ENCODE measurements at places on chromosomes 7 and 10.

DNA sequence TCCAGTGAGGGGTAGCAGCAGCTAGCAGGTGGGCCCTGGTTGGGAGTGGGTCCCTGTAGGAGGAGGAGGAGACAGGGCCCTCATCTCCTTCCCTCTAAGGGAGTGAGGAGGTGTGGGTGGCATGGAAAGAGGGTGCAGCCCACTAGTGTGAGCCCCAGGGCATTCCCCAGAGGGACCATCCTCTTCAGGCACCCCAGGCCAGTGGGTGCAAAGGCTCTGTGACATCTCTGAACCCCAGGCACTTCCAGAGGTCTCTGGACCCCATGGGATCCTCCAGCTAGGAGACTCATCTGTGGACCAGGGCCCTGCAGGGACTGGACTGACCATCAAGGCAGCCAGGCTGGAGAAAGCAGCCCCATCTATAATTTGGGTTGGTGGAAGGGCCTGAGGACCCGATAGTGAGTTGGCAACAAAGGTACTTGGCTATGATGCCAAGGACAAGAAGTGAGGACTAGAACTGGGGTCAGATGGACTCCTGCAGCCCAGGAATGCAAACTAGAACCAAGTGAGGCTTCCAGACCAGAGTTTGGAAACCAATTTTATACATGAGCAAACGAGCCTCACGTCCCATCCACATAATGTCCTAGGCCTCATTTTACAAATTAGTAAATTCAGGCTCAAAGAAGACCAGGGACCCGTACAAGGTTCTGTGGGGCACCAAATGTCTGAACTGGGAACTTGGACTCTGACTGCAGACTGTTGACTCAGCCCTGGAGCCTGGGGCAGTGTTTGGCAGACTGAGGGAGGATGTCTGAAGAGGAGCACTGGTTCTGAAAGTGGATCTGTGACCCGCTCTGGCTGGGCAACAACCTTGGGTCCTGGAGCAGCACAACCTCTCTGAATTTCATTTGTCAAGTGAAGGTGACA, 1.4 kb upstream of the VSTM4 start:
- no peaks in the 10 kb centered on the region for H3K36me3 ChIP-seq
- peaks cover 58% of the 10 kb centered on the region for H3K27me3 ChIP-seq
- peak; percentile 48 for DNase-seq
- H3K4me3 ChIP-seq: no peak overlapping the region
- no peak overlapping the region for H3K27ac ChIP-seq

DNA sequence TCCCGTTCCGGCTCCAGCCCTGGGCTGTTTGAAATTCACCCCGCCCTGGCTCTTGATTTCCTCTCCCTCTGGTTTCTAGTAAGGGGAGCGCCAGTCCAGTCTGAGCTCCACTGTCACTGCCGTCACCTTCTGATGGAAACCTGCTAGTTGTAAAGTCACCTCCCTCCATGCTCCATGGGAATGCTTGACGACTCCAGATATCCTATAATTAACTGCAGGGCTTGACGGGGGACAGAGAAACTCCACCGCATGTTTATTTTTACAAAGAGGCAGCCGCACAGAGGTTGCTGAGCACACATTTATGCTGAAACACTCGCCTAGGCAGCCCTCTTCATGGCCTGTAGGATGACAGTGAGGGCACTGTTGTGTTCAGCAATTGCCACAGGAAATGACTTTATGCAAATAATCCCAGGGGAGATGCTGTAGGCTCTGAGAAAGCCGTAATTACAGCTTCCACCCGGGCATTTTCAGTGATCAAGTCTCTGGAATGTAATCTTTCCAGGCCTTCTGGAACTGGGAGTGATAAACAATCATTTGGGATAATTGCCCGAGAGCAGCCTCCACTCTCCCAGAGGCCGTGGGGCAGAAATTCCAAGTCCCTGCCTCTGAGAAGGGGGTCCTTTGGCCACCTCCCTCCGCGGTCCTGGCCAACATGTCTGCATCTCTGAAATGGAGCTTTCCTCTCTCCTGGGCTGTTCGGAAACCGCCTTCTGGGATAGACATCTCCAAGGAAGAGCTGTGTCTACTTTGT, 300.5 kb downstream of the KLF6 start:
- peaks cover 5% of the 10 kb centered on the region for H3K36me3 ChIP-seq
- H3K27me3 ChIP-seq: no peaks in the 10 kb centered on the region
- H3K27ac ChIP-seq: peak overlapping the region; percentile 93
- peaks cover 34% of the 10 kb centered on the region for H3K4me1 ChIP-seq

- peaks cover 8% of the 10 kb centered on the region for H3K4me1 ChIP-seq
- H3K36me3 ChIP-seq: peaks cover 10% of the 10 kb centered on the region
- no peak overlapping the region for H3K4me3 ChIP-seq
- H3K27ac ChIP-seq: no peak overlapping the region
- DNase-seq: no peak
Observed at GRCh38 chr7:29360633-29361625, 166.4 kb downstream of the CHN2 start.

DNA sequence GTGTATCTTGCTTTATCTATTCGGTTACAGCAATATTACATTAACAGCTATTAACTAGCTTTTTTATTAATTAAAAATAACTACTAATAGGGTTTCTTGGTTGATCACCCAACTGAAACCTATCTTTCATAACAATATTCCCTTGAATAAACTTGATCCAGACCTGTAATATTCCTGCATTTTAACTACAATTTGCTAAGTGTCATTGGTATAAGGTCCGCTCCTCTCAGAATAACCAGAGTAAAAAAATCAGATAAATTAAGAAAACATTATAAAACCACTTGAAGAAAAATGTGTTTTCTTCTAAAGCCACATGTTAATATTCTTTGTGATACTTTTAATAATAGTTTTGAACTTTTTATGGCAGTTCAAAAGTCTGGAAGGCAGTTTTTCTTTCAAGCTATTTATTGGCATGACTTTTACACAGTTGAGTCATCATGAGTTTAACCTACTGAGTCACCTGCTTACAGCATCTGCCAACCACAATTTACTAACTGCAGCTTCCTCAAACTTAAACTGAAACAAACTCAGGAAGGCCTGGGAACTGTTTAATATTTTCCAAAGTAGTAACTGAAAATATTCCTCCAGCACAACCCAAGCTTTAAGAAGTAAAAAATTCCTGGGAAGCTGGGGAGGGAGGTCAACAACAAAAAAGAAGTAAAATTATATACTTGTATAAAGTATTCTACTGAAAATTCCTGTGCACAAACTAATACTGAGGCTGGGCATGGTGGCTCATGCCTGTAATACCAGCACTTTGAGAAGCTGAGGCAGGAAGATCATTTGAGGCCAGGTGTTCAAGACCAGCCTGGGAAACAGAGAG, 103.2 kb downstream of the NRBF2 start:
- H3K27ac ChIP-seq: peak overlapping the region; percentile 77
- no peak overlapping the region for H3K4me3 ChIP-seq
- no peaks in the 10 kb centered on the region for H3K36me3 ChIP-seq
- H3K4me1 ChIP-seq: peaks cover 3% of the 10 kb centered on the region
- DNase-seq: no peak
- H3K27me3 ChIP-seq: no peaks in the 10 kb centered on the region

DNA sequence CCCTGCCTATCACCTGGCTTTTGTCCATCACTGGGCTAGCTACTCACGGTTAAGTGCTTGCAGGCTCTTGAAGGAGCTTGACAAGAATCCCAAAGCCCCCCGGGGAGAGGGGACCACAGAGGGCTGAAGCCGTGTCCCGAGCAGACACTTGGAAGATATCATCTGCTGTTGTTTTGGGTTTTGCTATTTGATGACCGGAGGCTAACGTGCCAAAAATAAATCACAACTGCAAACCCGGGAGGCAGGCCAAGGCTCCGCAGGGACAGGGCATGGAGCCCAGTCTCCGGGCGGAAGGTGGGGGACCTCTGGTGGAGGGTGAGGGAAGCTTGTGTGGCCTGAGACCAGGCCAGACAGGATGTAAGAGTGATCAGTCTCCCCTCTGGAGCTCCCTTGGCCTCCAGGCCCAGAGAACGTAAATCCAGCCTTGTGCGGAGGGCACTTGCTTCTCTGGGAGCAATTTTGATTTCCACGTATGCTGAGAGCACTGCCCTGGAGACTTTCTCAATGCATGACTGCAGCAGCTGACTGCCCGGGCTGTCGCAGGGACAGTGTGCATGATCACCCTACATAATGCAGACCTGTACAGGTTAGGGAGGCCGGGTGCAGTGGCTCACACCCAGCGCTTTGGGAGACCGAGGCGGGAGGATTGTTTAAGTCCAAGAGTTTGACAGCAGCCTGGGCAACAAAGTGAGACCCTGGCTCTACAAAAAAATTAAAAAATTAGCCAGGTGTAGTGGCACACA, at the start of gene PHKG1:
Gene PHKG1 (minus strand): TSS at position 164 of the 743 bp plus-strand sequence. CDS start 4,011 bp downstream, outside the sequence.
- no peaks in the 10 kb centered on the region for H3K27me3 ChIP-seq
- H3K36me3 ChIP-seq: peaks cover 3% of the 10 kb centered on the region
- DNase-seq: no peak
- no peak within 1 kb of the TSS for H3K27ac ChIP-seq
- no peaks in the 10 kb centered on the region for H3K4me1 ChIP-seq
- H3K4me3 ChIP-seq: no peak within 1 kb of the TSS

Data from type B pancreatic cell (in vitro differentiated cells).